Ureter (tissue), 1 donor: ENCODE measurements at places on chromosomes 6 and 20. TPM values are rescaled to one million over a fixed set of nuclear protein-coding genes. Genes with fewer than 3 reads are reported as not detected.

GRCh38 chr6:20811109-20811761, 277.0 kb downstream of the CDKAL1 start:
- DNase-seq = no peak

DNA sequence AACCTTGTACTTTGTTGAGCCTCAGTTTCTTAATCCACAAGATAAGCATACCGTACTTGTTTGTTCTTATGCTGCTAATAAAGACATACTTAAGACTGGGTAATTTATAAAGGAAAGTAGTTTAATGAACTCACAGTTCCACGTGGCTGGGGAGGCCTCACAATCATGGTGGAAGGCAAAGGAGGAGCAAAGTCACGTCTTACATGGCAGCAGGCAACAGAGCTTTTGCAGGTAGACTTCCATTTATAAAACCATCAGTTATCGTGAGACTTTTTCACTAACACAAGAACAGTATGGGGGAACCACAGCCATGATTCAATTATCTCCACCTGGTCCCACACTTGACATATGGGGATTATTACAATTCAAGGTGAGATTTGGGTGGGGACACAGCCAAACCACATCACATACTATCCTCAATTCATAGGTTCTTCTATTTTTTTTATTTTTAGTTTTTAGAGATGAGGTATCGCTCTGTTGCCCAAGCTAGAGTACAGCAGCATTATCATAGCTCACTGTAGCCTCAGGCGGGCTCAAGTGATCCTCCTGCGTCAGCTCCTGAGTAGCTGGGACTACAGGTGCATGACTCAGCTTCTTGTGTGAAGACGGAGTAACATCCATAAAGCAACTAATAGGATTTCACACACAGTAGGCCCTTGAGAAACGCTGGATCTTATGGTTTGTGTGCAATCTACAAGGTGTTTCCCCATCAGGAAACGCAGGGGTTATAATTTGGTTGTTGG, 76.7 kb upstream of the IYD start:
- DNase-seq = no peak

GRCh38 chr6:143335865-143336264, 114.6 kb downstream of the ADAT2 start:
- no peak for DNase-seq

DNA sequence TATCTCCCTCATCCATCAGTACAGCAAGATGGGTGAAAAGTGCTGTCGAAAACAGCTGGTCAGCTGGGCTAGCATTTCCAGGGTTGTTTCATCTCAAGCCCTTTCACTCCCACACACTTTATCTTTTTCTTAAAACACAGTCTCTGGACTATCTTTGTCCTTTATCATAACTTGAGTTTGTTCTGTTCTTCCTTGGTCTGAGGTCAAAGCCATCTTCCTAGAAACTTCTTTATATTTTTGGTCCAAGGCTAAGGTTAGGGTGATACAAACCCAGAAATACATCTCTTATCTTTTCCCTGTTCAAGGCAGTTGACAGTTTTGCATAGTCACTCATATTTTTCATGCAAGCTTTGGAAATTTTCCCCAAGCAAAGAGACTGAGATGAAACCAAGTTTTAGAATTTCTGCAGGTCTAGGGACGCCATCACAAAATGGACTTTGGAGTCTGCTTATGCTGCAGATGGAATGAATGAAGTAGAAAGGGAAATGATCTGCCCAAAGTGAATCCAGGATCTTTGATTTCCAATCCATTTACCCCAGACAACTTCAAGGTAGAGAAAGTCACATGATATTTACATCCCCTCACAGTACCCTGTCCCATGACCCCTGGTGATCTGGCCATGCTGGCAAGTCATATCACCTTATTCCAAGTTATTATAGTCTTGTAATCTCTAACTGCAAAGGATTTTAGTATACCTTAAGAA, 297.0 kb downstream of the ZNF217 start:
- no peak for DNase-seq

GRCh38 chr6:101226677-101227135, 166.8 kb upstream of the GRIK2 start:
- DNase-seq = no peak

The TDRD6 gene
- 0.73 TPM for total RNA-seq

DNA sequence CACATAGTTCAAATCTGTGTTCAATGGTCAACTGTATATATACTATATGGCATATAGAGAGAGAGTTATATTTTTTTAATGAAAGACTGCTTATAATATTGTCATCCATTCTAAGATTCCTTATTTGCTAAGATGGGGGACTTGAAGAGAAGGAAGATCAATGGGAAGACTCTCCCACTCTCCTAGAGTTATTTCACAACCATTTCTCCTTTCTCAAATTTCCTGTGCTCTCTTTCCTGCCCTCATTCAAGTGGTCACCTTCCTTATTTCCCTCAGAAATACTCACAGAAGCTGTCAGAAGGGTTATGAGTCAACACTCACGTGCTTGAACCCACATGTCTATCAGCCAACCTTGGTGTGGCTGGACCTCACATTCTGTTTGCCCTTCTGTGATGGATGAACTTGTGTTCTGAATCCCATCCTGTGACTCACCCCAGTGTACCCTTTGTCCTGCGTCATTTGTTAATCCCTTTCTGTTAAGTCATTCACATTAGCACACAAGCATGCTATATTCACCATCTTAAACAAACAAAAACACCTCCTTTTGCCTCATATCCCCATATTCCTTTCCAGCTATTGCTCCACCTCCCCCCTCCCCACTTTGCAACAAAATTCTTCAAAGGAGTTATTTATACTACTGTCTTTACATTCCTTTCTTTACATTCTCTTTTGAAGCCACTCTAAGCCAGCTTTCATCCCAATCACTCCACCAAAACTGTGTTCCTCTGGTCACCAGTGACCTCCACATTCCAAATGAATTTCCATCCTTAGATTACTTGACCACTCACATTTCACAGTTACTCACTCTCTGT, 279.3 kb upstream of the TCF21 start:
- DNase-seq = no peak

The BCKDHB gene
- total RNA-seq = 35.6 TPM

- no peak for DNase-seq
Measured at GRCh38 chr20:2865630-2866029, 7.7 kb upstream of the PTPRA start.

DNA sequence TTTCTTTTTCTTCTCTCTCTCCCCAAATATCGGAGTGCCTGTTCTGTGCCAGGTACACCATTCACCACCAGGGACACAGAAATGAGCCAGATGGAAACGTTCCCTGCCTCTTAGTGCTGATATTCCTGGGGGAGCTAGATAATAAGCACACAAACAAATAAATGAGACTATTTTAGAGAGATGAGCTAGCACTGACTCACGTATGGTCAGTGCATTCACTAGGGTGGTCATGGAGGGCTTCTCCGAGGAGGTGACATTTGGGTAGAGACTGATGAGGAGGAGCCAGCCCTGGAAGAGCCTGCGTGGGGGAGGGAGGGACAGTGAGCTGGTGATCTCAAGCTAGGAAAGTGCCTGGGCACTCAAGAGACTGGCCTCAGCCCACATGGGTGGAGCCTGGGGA, 252.3 kb upstream of the KCNG1 start:
- no peak for DNase-seq

DNA sequence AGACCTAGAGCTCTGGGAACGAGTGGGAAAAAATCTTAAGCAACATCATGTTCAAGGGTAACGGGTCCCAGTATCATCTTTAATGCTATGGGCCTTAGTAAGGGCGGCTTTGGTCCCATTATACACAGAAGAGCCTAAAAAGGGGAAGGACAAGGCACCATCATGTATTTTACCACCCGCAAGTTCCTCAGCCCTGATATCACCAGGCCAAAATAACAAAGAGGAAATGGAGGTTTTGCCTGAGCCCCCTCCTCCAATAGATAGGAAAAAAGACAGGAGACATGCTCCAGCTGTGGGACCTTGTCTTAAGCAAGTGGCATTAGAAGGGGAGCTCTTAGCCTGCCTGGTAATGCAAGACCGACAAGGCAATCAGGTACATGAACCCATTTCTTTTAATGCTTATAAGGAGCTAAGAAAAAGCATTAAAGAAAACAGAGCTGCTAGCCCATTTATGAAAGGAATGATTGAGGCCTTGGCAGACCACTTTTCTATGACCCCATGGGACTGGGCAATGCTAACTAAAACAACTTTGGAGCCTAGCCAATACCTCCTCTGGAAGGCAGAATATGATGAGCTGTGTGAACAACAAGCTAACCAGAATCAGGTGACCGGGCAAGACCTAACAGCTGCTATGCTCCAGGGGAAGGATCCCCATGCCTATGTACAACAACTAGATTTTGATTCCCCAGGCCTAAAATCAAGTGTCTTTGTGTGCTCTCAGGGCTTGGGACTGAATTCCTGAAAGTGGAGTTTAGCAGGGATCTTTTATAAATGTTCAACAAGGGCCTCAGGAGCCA, 23.2 kb downstream of the HLA-DPA1 start:
- DNase-seq = no peak

DNA sequence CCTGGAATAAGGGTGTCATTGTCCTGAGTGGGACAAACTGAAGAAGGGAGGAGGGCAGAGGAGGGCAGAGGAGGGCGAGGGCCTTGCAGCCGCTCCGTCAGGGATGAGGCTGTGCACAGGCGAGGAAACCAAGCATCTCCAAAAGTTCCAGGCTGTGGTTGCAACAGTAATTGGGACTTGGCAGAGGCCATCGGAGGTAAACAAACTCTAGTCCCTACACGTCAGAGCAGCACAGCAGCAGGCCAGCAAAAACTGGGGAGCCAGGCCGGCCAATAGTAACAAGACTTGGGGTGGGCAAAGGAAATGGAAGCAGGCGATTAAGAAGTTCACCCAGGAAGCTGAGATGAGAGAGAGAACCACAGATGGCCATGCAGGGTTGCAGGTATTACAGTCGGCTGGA, 142.8 kb downstream of the SMOC2 start:
- DNase-seq = no peak

GRCh38 chr20:46985250-46985649, 90.6 kb downstream of the EYA2 start:
- DNase-seq = no peak

The ZNF343 gene
- total RNA-seq = 13.1 TPM

- DNase-seq = no peak
Measured at GRCh38 chr6:15259766-15260098, 13.9 kb downstream of the JARID2 start.

- DNase-seq = no peak
Measured at GRCh38 chr6:88869263-88870020, 94.0 kb downstream of the RNGTT start.

DNA sequence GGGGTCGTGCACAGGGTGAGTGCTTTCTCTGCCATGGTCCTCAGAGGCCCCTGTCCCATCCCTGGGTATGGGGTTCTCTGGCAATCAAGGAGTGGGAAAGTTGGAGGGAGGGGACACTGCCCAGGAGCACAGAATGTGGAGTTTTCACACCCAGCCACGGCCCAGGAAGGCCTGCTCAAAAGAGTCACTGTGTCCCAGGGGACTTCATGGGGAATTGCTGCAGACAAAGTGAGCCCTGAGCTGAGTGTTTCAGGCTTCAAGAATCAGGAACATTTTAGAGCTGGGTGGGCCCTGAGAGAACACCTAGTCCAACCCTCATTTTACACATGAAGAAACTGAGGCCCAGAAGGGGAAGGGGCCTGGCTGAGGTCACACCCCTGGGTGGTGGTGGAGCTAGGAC, 5.7 kb downstream of the MAPK13 start:
- no peak for DNase-seq

The BCAS1 gene
- 67.2 TPM for total RNA-seq

- DNase-seq = no peak
Measured at GRCh38 chr6:96065213-96065612, 49.4 kb downstream of the FUT9 start.

DNA sequence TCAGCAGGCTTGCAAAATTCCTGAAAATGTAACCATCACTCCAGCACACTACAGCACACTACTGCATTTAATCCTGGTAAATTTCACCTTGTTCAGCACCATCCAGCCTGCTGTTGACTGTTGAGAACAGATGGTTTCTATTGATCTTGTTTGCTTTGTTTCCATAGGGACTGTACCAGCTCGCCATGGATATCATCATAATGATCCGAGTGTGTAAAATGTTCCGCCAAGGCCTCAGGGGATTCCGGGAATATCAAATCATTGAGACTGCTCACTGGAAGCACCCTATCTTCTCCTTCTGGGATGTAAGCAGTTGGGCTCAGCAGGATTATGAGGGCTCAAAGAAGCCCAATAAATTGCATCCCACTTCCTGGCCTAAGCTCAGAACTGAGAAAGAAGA, 4.1 kb downstream of the CNBD2 start:
- DNase-seq = no peak

DNA sequence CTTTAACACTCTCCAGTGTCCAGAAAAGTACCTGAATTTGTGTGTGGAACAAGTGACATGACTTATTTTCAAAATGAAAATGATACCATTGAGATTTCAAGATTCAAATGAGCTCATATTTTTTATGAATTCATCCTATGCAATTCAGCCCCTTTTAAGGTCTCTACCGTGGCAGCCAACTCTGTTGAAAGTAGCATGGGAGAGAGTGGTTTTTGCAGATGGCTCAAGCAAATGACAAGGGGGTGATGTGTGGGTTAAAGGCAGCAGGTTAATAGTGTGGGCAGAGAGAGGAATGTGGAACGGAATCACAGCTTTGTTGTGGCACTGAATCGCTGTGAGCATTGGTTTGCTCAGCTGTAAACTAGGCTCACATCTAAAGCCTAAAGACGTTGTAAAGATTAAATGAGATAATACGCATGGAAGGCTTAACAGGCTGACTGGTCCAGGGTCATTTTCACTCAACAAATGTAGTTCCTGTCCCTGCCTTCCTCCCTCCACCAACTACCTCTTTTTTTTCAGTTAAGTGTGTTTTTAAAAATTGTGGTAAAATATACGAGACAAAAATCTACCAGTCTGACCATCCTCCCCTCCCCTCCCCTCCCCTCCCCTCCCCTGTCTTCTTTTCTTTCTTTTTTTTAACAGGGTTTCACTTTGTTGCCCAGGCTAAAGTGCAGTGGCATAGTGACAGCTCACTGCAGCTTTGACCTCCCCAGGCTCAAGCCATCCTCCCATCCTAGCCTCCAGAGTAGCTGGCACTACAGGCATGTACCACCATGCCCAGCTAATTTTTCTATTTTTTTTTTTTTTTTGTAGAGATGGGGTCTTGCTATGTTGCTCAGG, 114.7 kb upstream of the ZNF217 start:
- no peak for DNase-seq

GRCh38 chr6:161351858-161352257, 78.0 kb upstream of the AGPAT4 start:
- no peak for DNase-seq

- peak; percentile 42 for DNase-seq
Measured at GRCh38 chr6:159107451-159108260, 61.5 kb upstream of the FNDC1 start.
